Smooth muscle cell of the brain vasculature (primary cell): ENCODE measurements at places on chromosomes 6 and 20.

GRCh38 chr6:9197726-9198125 is 762.4 kb upstream of the SLC35B3 start:
- no peak for DNase-seq

DNA sequence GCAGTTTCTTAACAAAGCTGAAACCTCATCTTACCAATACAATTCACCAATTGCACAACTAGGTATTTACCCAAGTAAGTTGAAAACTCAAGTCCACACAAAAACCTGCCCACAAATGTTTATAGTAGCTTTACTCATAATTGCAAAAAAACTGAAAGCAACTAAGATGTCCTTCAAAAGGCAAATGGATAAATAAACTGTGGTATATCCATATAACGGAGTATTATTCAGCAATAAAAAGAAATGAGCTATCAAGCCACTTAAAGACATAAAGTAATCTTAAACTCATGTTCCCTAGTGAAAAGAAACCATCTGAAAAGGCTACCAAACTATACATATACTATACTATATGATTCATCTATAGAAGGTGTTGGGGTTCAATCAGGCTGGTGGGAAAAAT is 179.7 kb downstream of the HACE1 start:
- DNase-seq: no peak

GRCh38 chr6:24922814-24923213 is 12.9 kb downstream of the RIPOR2 start:
- DNase-seq: no peak

- no peak for DNase-seq
Measured at GRCh38 chr6:91941838-91942237, 1355.0 kb upstream of the MAP3K7 start.

- DNase-seq: no peak
Measured at GRCh38 chr6:167472880-167473279, 148.0 kb downstream of the TTLL2 start.

GRCh38 chr6:138004430-138005287 is 102.6 kb downstream of the PERP start:
- no peak for DNase-seq

DNA sequence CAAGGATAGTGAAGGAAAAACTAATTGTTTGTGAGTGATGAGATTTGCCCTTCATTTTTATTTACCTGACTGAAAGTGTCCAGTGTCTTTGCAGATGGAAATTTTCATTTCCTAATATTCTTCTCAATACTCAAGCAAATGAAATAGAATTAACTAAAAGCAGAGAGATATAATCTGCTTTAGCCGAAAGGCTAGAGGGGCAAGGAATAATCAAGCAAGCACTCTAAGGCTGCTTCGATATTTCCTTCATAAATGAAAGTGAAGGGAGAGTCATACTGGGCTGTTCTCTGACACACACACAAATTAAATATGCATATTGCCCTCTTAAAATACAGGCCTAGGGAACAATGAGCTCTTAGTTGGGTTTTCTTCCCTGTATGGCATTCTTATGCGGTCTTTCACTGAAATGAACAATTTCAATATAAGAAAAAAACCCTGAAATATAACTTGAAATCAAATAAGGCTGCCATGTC is 47.5 kb upstream of the POPDC3 start:
- DNase-seq: no peak

GRCh38 chr6:84081222-84081621 is 47.6 kb downstream of the MRAP2 start:
- DNase-seq: no peak

GRCh38 chr20:33915726-33916331 is 77.9 kb upstream of the RALY start:
- no peak for DNase-seq

DNA sequence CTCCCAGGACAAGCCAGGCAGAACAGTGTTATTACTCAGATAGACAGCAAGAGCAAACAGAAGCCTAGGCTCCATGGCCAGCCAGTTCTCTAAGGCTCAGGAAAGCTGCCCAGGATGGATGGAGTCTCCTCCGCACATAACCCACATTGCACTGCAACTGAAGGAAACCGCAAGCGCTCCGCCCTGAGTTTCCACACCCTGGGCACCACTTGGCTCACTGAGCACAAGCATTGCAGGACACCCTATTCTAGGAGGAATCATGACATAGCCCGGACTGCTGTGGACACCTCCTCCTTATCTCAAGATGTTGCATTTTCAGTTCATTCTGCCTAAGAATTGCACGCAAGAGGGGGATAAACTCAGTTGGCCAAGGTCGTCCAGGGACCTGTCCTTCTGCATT is 42.9 kb downstream of the LINC00237 start:
- no peak for DNase-seq

DNA sequence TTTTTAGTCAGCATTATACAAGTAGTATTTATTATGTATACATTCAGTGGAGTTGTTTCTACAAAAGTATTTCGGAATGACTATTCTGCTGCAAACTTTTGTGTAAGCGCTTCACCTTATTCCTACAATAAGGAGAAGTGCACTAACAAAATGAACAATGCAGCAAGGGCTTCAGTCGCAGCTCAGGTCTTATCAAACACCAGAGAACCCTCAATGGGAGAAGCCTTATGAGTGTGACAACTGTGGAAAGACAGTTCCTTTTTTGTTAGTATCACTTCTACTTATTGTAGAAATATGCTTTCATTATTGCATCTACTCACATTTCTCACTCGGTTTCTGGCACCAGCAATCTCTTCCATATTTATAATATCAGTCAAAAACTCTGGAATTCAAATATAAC is 18.8 kb downstream of the ZKSCAN3 start:
- DNase-seq: no peak

DNA sequence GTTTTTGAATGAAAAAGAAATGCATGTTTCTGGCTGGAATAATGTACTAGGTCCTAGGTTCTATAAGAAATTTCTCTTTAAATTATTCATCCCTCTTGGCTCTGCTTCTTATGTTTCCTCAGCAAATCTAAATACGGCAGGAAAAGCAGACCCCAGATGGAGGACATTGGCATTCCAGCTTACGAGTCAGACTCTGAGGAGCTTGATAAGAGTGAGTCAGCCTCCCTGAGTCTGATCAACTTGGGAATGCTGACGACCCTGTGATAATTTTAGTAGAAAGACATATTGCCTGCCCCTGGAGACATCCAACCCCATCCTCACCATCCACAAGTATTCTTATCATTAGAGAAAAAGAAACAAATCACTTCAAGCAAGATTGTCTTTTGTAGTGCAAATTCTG is 509.7 kb upstream of the MARCKS start:
- DNase-seq: no peak

DNA sequence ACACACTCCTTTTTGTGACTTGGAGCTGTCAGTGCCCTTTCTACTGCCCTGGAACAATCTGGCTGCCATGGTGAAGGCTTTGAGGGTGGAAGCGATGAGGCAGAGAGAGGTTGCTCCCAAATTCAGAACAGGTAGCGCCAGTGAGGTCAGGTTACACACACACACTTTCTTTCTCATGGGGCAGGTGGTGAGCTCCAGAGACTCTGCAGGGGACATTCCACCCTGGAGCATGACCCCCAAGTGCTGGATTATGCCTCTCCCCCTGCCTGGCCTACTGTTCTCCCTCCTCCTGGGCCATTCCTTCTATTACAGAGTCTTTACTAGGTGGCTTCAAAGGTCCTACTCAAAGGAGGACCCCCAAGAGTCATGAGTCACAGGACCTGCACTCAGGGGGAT is 98.0 kb downstream of the EYA2 start:
- DNase-seq: no peak

DNA sequence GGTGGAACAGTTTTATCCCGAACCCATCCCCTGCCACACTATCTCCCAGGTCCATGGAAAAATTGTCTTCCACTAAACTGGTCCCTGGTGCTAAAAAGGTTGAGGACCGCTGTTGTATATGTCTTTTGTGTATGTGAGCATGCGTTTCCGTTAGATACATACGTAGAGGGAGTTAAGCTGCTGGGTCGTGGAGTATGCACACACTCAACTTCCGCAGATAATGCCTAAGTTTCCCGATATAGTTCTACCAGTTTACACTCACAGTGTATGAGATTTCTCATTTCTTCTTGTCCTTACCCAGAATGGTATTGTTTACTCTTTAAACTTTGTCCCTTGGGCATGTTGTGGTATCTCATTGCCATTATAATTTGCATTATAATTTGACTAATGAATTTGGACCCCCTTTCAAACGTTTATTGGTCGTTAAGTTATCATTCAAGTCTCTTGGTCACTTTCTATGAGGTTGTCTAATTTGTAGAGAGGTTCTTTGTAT is 50.5 kb upstream of the SCAF8 start:
- no peak for DNase-seq

GRCh38 chr6:32149932-32150870 is 1.5 kb downstream of the PRRT1 start:
- DNase-seq: no peak

DNA sequence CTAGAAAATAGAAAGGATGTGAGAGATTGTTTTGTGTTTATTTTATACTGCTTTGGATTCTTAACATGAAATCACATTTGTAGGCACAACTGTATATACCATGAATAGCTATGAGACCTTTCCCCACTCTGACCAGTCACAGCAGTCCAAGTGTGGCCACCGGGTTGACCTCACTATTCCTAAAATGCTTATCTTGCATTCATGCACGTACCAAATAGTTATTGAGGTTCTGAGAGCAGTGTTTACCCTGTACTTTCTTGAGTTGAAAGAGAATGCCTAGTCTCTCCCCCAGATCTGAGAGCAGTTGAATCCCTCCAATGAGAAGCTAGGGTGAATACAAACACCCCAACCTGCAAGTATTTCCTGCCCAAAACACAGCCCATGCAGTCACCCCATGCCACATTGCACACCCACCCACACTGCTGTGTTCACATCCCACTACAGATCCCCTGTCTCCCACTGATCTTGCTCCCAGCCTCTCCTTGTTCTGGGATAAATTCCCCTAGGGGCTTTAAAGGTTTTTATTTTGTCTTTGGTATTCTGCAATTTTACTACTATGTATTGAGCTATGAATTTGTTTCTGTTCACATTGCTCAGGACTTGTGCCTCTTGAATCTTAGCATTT is 51.6 kb downstream of the GOPC start:
- no peak for DNase-seq
